PC-9 (cell line): ENCODE measurements at places on chromosomes 7 and 10. TPM values are rescaled to one million over a fixed set of nuclear protein-coding genes. Genes with fewer than 3 reads are reported as not detected.

The ZNF22 gene
- 22.4 and 29.9 TPM in 2 replicates for total RNA-seq

The TAS2R4 gene
- total RNA-seq: 0.65 and 1.4 TPM in 2 replicates

The PHKG1 gene
- 2.7 and 3.9 TPM in 2 replicates for total RNA-seq

The COL26A1 gene
- total RNA-seq: 0.20 and 0.38 TPM in 2 replicates

The SLC13A1 gene
- total RNA-seq: not detected in 2 replicates

The HNRNPF gene
- 267 and 337 TPM in 2 replicates for total RNA-seq

The NET1 gene
- 150 and 161 TPM in 2 replicates for total RNA-seq

The CYP2C19 gene
- not detected in 2 replicates for total RNA-seq

The FAM170B gene
- total RNA-seq: not detected in 2 replicates

The CAMK2B gene
- 0.13 and 0.15 TPM in 2 replicates for total RNA-seq

The ZNF248 gene
- 10.7 and 15.1 TPM in 2 replicates for total RNA-seq

The CPA2 gene
- not detected in 2 replicates for total RNA-seq

The SFRP5 gene
- total RNA-seq: not detected in 2 replicates

The C10orf53 gene
- not detected in 2 replicates for total RNA-seq

The CYREN gene
- total RNA-seq: 70.5 and 76.0 TPM in 2 replicates

The FAM171A1 gene
- 3.0 and 3.6 TPM in 2 replicates for total RNA-seq

The TRIM74 gene
- total RNA-seq: 1.2 and 2.6 TPM in 2 replicates

The TMEM270 gene
- 0.48 and 0.72 TPM in 2 replicates for total RNA-seq

The CHAT gene
- total RNA-seq: not detected in 2 replicates

The FOXI2 gene
- total RNA-seq: not detected in 2 replicates

The ATP6V0A4 gene
- total RNA-seq: 4.8 and 9.1 TPM in 2 replicates

The TMEM72 gene
- not detected in 2 replicates for total RNA-seq

The OR2A1 gene
- total RNA-seq: not detected in 2 replicates

The OPN4 gene
- 0.15 and 0.23 TPM in 2 replicates for total RNA-seq

The CYP2C8 gene
- not detected in 2 replicates for total RNA-seq

The VIPR2 gene
- not detected in 2 replicates for total RNA-seq

The FAM180A gene
- not detected in 2 replicates for total RNA-seq

The PMPCB gene
- 72.2 and 78.1 TPM in 2 replicates for total RNA-seq

The PLCE1 gene
- total RNA-seq: 14.8 and 15.2 TPM in 2 replicates

The GRM8 gene
- not detected in 2 replicates for total RNA-seq

The SUGCT gene
- total RNA-seq: 2.7 and 3.5 TPM in 2 replicates

The FFAR4 gene
- total RNA-seq: 0.25 TPM in 1 of 2 replicates, not detected in the other

The PNLIP gene
- not detected in 2 replicates for total RNA-seq

The TMEM184A gene
- total RNA-seq: 21.4 TPM in 2 replicates

The SGCE gene
- total RNA-seq: 23.1 and 37.7 TPM in 2 replicates
